ENCODE measurements at places on chromosomes 12 and 14.

- DNase-seq, result peak; percentile 59
These were observed 65.8 kb upstream of the DACT1 start for GRCh38 chr14:58571769-58572472.

DNA sequence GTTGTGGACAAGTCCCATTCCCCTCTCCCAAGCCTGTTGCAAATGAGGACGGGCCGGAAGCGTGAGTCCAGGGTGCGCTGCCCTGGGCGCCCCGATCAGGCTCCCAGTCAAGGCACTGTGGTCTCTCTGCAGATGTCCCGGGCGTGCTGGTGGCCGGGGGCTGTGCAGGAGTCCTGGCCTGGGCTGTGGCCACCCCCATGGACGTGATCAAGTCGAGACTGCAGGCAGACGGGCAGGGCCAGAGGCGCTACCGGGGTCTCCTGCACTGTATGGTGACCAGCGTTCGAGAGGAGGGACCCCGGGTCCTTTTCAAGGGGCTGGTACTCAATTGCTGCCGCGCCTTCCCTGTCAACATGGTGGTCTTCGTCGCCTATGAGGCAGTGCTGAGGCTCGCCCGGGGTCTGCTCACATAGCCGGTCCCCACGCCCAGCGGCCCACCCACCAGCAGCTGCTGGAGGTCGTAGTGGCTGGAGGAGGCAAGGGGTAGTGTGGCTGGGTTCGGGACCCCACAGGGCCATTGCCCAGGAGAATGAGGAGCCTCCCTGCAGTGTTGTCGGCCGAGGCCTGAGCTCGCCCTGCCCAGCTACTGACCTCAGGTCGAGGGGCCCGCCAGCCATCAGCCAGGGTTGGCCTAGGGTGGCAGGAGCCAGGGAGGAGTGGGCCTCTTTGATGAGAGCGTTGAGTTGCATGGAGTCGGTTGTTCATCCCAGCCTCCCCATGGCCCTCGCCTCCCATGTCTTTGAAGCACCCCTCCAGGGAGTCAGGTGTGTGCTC lies 6.3 kb downstream of the SLC25A47 start:
- DNase-seq, result no peak

DNA sequence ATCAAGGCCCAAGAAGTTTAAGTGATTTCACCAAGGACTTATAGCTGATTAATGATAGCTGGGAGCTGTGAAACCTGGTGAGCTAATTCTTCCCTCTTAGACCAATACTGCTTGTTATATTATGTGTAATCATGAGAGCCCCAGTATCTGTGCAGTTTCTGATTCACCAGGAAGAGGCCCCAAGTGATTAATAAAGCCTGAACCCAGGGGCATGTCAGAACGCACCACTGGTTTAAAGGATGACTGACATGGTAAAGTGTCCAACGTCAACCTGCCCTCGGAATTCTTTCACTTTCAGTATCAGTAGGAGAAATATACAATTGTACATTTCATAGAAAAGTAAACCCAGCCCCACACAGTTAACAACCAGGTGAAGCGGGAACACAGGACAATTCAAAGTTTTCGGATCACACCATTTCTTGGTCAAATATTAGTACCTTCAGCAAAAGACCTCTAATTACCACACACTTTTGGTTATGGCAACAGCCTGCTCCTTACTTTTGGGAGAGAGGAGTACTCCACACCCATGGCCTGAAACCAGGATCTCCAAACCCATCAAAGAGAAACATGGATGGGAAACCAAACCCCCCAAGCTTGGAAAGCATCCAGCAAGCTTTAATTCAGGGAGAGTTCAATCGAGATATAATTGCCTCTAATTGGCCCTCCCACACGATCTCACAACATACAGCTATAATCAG lies 28.5 kb downstream of the TMCC3 start:
- peak; percentile 67 for DNase-seq

DNA sequence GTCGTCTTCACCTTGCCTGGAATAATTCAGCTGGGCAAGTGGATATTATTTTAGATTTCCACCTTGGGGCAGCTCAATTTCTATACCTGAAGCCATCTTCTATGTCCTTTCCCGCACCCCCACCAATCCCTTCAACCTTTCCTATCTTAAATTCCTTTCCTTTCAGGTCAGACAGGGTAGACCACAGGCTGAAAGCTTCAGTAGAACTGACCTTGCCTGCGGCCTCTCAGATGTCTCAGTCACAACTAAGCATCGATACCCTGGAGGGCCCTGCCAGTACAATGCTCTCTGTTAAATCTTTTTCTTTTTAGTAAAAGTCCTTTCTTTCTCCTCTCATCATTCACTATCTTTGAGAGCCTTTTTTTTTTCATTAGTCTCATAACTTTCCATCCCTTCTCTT lies 38.9 kb downstream of the SLC2A14 start:
- DNase-seq, result no peak

GRCh38 chr14:99928963-99929362 lies 135.8 kb downstream of the EML1 start:
- no peak for DNase-seq

DNA sequence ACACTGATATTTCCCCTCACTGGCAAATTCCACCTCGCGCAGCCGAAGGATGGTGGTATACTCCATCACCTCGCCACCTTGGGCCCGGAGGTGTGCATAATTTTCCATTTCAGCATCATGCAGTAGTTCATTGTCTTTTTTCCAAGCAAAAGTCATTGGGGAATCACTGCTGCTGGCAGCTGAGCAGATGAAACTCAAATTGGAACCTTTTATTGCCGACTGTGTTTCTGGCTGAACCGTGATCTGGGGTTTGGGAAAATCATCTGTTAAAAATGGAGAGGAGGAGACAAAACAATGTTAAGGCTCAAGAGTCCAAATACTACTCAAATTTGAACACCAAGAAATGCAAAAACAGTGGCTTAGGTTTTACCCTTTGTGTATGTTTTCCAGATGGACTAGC lies 39.7 kb downstream of the LRIG3 start:
- DNase-seq, result no peak

DNA sequence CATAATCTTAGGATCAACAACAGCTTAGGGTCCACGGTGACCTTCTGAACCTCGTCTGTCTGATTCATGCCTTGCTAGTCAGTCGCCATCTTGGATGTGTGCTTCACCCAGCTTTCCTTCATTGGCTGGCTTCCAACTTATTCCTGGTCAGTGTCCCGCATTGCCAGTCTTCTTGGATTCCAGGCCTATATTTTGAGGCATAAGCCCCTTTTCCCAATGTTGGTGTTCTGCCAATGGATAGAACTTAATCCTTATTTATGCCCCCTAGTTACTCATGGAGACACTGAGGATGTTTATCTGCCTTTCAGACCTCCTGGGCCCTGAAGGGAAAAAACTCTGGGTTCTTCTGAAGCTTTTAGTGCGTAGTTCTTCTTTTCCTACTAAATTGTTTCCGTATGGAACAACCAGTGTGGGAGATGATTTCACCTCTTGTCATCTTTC lies 5.8 kb downstream of the JDP2 start:
- DNase-seq, result no peak

DNA sequence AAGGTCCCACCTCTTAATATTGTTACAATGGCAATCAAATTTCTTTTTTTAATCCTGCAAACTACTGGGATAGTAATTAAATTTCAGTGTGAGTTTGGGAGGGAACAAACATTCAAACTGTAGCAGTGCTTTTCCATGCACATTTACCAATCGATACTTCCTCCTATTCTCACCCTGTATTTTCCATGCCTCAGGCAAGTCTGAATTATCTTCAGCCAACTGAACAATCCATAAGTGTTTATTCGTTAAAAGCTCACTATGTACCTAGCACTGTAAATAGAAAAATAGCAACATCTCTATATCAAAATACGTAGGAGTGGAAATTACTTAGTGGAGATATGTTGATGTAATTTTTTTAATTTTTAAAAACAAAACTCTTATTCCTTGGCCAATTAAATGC lies 43.5 kb downstream of the CCDC177 start:
- DNase-seq, result no peak

DNA sequence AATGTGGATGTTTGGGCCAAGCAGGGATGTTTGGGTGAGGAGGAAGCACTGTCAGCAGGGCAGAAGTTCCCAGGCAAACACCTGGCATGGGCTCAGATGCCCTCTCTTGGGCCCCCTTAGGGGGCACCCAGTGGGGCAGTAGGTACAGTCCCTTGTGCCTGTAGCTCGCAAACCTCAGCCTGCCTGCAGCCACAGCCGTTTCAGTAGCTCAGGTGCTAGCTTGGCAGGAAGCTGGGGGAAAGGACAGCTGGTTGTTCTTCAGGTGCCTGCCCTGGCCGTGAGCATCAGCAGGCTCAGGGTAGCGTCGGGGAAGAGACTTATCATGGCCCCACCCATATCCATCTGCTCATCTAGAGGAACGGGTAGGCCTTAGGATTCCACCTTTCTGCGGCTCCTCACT lies 67.5 kb downstream of the B4GALNT3 start:
- no peak for DNase-seq
